Dermis lymphatic vessel endothelial cell (primary cell): ENCODE measurements at places on chromosomes 3 and 15. TPM values are rescaled to one million over a fixed set of nuclear protein-coding genes. Genes with fewer than 3 reads are reported as not detected.

Gene EPHA3
- total RNA-seq = under 0.01 and 0.11 TPM in 2 replicates

Gene PAQR5
- 0.22 TPM in 1 of 2 replicates, not detected in the other for total RNA-seq

Gene PLCD1
- total RNA-seq = 16.5 and 17.7 TPM in 2 replicates

Gene CFAP100
- not detected in 2 replicates for total RNA-seq

Gene JAGN1
- 24.7 and 29.1 TPM in 2 replicates for total RNA-seq

Gene PYGO1
- 0.11 and 0.26 TPM in 2 replicates for total RNA-seq

Gene GOLGA8S
- under 0.01 TPM in 2 replicates for total RNA-seq
